ENCODE measurements at places on chromosomes 7 and 10.

- no peak for DNase-seq
Observed at GRCh38 chr7:152462995-152463708, 27.3 kb upstream of the KMT2C start.

- no peak for DNase-seq
Observed at GRCh38 chr7:153835712-153836265, 216.4 kb upstream of the DPP6 start.

DNA sequence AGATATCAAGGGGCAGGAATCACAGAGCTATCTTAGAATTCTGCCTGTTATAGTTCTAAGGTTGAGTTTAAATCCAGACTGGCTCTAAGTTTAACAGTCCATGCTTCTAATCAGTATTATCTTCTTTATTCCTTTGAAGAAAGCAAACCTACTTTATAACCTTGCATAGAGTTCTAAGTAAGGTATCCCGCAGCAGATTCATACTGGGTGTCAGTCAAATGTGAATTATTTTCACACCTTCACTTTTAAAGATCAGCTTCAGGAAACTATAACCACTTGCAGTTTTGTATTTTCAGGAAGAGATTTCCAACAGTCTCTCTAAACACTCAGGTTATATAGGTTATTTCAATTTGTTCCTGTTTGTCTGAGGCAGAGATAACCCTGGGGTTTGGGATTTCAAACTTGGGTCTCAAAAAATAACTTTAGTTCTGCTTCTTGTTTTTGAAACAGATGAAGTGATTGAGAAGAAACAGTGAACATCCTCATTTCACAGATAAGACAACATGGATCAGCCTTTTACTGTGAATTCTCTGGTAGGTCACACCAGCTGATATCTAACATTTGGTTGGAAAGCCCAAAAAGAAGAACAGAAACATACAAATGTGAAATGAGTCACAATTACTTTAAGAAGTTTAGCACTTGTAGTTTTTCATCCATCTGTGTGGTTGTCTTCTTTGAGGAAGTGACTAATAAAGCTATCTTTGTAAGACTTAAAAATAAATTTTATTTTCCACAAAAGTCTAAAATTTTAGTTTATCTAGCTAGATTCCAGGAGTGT lies 21.4 kb downstream of the STAMBPL1 start:
- no peak for DNase-seq

- no peak for DNase-seq
Observed at GRCh38 chr10:130740915-130741750, 570.4 kb downstream of the TCERG1L start.

DNA sequence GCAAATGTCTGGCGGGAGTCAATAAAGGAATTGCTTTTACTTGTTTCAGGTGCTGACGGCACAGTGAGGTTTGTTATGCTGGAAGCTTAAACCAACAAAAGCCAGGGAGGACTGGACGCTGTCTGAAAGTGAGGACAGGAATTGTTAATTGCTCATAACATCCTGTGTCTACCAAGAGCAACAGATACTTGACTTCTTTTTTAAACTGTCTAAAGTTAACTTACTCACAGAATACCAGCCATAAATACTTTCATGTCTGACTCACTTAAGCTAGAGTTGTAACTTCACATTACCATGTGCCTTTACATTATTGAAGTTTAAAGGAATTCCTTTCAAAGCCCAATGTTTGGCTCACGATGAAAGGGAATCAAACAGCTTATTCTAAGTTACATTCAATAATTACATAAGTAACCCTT lies 252.7 kb upstream of the SHH start:
- DNase-seq: no peak

GRCh38 chr7:1950452-1951158 lies 280.5 kb downstream of the ELFN1 start:
- no peak for DNase-seq

DNA sequence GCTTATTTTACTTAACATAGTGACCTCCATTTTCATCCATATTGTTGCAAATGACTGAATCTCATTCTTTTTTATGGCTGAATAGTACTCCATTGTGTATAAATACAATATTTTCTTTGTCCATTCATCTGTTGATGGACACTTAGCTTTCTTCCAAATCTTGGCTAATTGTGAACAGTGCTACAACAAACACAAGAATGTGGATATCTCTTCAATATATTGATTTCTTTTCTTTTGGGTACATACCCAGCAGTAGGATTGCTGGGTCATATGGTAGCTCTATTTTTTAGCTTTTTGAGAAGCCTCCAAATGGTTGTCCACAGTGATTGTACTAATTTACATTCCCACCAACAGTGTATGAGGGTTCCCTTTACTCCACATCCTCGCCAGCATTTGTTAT lies 58.0 kb downstream of the CREB5 start:
- no peak for DNase-seq

DNA sequence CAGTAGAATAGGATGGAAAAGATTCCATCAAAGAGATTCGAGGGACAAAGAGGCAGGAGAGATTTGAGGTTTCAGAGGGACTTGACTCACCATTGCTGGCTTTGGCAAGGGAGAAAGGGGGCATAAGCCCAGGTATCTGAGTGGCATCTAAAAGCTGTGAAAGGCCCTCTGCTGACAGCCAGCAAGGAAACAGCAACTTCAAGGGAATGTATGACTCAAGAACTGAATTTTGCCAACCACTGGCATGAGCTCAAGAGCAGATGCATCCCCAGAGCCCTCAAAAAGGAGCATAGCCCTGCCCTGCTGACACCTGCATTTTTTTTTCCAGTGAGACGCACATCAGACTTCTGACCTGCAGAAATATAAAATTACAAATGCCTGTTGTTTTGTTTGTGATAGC lies 19.6 kb upstream of the ADAM12 start:
- DNase-seq: no peak

GRCh38 chr10:74934100-74934812 lies 107.9 kb downstream of the KAT6B start:
- DNase-seq: no peak
